GM23248 (cell line): ENCODE measurements at places on chromosomes 4 and X. TPM values are rescaled to one million over a fixed set of nuclear protein-coding genes. Genes with fewer than 3 reads are reported as not detected.

GRCh38 chr4:181569553-181569952, 673.6 kb upstream of the TENM3 start:
- peak; percentile 46 for DNase-seq

DNA sequence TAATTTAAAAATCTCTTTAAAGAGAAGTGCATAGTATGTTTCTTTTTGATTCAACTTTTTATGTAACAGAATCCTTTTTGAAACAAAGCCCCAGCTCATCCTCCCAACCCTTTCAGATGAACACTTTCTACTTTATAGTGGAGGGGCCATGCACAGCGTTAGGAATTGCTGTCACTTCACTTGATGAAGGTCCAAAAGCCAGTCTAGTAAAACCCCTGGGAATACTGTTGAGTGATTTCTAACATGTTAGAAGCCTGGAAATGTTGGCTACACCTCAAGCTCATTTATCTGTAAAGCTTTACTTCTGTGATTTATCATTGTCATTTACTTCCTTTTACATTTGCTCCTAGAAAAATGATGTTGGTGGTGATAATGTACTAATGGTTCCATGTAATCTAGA, 1608.9 kb upstream of the TENM3 start:
- DNase-seq = no peak

DNA sequence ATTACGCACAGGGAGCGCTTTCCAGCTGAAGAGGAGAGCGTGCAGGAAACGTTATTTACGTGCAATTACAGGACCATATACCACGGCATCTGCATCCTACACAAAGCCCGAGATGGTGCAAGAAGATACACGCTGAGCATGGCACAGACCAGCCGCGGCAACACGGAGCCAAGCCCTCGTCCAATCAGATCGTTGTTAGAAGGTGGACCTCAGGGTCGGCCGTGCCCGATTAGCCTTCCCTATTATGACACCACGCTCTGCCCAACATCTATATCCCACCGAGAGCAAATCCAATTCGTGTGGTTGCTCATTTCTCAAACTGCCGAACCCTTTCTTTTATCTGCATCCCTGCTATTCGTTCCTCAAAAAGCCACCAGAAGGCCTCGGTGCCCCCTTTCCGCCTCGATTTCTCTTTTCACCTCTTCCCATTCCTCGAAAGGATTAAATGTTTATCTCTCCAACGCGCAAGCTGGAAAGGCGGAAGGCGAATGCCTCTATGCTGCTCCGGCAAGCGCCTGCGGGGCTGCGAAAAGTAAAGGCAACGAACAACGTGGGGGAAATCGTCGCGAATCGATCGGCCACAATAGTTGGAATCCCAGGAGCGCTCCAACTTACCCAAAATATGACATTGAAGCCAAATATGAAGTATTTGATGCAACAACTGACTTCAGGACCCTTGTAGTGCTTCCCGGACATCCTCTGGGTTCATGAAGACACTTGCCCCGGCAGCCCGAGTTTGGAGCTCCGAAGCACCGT, 702 bp downstream of the TSPAN5 start:
- peak; percentile 80 for DNase-seq

GRCh38 chr4:136768925-136769275, 763.4 kb downstream of the PCDH18 start:
- no peak for DNase-seq

DNA sequence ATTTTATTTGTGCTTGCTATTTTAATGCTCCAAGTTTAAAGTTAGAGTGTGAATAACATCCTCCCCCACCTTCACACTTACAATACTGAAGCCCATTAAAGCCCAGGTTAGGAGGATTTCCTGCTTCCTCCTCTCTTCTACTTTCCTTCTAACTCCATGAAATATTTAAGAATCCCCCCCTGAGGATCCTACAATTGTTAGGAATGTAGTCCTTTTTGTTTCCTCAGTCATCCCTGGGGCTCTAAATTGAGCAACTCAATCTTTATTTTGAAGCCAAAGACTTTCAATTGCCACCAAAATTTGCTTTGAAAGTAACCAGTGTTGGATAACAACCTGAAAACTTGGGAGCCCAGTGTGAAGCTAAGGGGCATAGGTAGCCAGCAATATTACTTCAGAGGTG, 276.9 kb downstream of the FAM47A start:
- no peak for DNase-seq

- DNase-seq = no peak
Measured at GRCh38 chrX:74049126-74049525, 254.9 kb upstream of the ZCCHC13 start.

- no peak for DNase-seq
Measured at GRCh38 chr4:146032234-146032860, 93.7 kb upstream of the ZNF827 start.

GRCh38 chrX:43176686-43177085, 398.7 kb upstream of the PPP1R2C start:
- DNase-seq = no peak

DNA sequence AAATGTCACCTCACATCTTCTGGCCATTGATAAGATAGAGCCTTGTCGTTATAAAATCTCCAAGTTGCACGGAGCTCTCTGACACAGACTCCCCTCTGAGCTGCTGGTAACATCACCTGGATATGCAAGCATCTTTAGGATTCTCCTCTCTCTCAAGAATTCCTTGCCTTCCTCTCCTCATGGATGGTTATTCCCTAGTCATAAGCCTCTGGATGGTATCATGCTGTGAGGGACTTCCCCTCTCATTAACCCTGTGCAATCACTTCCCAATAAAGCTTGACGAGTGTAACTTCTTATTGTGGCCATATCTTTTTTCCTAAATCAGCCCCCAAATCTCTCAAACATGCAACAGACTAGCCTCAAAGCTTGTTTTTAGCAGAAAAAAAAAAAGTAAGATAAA, 1057.0 kb upstream of the SLIT2 start:
- DNase-seq = no peak

- peak; percentile 58 for DNase-seq
Measured at GRCh38 chr4:141501931-141502330, 134.5 kb upstream of the IL15 start.

GRCh38 chr4:92183825-92184224, 119.9 kb upstream of the GRID2 start:
- no peak for DNase-seq

DNA sequence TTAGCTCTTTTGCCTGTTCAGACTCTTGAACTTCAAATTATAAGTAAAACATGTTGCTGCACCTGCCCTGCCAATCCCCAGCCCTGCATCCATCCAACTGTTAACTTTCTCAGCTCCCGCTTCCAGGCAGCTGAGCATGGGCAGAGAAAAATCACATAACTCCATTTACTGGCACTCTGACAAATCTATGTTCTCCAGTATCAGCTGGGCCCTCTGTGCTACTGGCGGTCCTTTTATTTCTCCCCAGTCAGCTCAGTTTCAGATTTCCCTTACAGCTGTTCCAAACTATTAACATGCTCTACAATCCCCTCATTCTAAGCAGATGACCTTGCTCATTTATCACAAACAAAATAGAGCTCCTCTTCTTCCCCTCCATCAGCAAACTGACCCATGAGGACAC, 240.4 kb upstream of the TET2 start:
- DNase-seq = no peak

DNA sequence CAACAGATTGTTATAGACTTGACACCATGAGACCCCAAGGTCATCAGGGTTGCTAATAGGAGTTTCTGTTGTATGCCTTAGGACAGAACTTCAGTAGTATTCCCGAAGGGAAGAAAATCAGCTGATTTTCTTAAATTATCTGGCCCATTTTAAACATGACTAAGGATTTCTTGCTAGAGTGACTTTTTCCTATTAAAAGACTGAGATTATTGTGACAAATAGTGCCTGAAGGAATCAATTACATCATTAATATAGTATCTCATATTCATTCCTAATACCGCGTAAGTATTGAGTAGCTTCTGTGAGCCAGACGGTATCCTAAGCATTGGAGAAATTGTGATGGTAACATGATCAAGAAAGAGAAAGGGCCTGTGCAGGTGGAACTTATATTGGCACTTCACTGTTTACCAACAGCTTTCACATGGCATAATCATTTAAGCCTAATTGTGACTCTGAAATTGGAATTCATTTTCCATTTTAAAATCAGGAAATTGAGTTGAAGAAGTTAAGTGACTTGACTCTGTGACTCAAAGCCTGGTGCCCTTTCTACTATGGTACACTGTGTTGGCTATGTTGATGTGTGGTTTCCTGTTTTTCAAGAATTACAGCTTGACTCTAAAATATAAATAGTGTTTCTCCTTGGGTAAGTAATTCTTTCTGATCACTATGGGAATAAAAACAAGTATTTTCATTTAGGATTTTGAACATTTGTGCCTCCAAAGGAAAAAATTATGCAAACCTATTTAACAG, 4.1 kb downstream of the AFF1 start:
- DNase-seq = peak; percentile 47

- no peak for DNase-seq
Measured at GRCh38 chr4:89100853-89101252, 10.5 kb upstream of the TIGD2 start.

GRCh38 chrX:41108007-41108406, 22.8 kb downstream of the USP9X start:
- peak; percentile 35 for DNase-seq

DNA sequence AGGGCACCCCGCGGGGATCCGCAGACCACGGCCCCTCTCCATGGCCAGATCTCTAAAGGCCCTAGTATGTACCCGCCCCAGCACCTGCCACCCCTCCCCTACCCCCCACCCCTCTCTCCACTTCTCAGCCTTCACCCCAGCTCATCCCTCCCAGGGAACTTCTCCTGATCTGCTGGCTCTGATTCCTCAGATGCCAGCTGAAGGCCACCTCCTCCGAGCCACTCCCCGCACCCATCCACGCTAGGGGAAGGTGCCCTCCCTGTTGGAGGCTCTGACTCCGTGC, 11.9 kb downstream of the PSAPL1 start:
- DNase-seq = no peak

GRCh38 chr4:67874986-67875385, 8.8 kb downstream of the TMPRSS11D start:
- DNase-seq = no peak

- DNase-seq = peak; percentile 47
Measured at GRCh38 chr4:24774452-24774851, 20.9 kb upstream of the SOD3 start.

GRCh38 chrX:69324851-69325250, 159.6 kb upstream of the PJA1 start:
- no peak for DNase-seq

- DNase-seq = no peak
Measured at GRCh38 chr4:122662701-122663100, 41.8 kb upstream of the IL21 start.

DNA sequence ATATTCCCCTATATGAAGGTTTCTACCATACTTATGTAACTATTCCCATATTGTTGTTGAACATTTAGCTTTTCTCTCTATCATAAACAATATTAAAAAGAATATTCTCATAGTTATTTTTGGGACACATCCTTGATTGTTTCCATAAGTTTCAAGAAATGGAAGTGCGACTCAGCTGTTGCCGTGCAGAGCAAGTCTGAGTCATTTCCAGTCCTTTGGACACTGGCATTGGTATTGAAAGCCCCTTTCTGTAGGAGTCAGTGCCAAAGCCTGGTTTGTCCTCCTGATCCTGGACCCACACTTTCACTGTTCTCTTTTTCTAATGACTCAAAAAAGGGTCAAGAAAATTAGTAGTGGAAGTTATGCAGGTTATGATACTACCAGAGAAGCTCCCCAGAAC, 108.3 kb upstream of the DIAPH2 start:
- DNase-seq = peak; percentile 44

- no peak for DNase-seq
Measured at GRCh38 chrX:39460499-39460898, 637.3 kb downstream of the BCOR start.

- DNase-seq = peak; percentile 60
Measured at GRCh38 chr4:183347566-183347965, 25.3 kb upstream of the CLDN24 start.

DNA sequence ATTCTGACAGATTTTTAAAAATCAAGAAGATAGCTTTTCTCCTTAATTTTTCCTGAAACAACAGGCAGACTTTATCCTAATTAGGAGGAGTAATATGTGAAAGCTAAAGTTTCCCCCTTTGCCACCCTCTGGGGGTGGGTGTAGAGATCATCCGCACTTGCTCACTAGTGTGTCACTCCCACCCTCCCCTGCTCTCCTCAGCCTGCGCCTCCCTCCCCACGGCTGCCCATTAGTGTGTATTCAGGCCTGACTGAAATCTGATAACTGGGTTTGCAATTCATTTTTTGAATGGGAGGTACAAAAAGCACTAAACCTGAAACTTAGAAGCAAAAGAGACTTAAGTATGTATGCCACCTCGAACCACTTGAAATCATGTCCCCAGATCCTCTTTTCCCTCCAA, 110.4 kb upstream of the TRIM2 start:
- no peak for DNase-seq

DNA sequence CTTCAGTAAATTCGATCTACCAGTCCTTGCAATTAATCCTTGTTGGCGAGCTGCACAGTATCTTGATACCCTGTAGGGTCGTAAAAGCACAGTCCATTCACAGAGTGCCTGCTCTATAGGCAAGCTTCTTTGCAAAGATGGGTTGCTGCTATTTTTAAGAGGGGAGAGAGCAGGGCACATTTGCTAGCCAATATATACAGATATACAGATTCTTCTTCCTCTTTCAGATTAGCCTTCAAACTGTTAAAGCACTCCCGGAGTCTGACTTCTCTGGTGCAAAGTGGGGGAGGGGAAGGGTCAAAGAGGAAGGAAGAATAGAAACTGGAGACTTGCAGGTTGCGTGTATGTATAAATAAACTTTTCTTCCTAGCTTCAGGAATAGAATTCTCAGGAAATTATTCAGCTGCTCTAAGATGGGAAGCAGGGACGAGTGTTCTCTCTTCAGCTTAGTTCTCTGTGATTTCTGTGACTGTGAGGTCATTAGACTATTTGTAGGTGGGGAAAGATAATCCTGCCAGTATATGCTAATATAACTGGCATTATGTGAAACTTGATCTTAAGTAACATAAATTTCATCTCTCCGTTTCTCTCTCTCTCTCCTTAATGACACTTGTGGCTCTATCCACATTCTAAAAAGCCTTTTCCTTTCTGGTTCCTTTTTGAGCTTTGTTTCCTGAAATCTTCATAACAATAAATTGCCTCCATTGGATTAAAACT, at the start of gene CYSLTR1:
Gene CYSLTR1 (minus strand): TSS at position 242 of the 717 bp plus-strand sequence. CDS start 53,865 bp downstream, outside the sequence.
- no peak for DNase-seq

CYLC1 gene
- total RNA-seq = not detected in 2 replicates

MTNR1A gene
- total RNA-seq = not detected in 2 replicates

SMS gene
- total RNA-seq = 159 and 162 TPM in 2 replicates

SH3RF1 gene
- 24.9 and 28.3 TPM in 2 replicates for total RNA-seq

C4orf54 gene
- total RNA-seq = not detected in 2 replicates

GPR50 gene
- not detected in 2 replicates for total RNA-seq

FMR1NB gene
- total RNA-seq = not detected in 2 replicates

ADH1A gene
- total RNA-seq = not detected in 2 replicates

FGFRL1 gene
- total RNA-seq = 58.7 and 64.9 TPM in 2 replicates

SLC9B1 gene
- total RNA-seq = not detected in 2 replicates

RASGEF1B gene
- not detected in 2 replicates for total RNA-seq

SSX4B gene
- not detected in 2 replicates for total RNA-seq
